ENCODE measurements at places on chromosomes 6 and 20.
A peak's percentile ranks its signal among the peaks of the same experiment; 100 is the strongest.

- no peak for DNase-seq
Measured at GRCh38 chr6:167094436-167094819, 28.5 kb upstream of the CCR6 start.

DNA sequence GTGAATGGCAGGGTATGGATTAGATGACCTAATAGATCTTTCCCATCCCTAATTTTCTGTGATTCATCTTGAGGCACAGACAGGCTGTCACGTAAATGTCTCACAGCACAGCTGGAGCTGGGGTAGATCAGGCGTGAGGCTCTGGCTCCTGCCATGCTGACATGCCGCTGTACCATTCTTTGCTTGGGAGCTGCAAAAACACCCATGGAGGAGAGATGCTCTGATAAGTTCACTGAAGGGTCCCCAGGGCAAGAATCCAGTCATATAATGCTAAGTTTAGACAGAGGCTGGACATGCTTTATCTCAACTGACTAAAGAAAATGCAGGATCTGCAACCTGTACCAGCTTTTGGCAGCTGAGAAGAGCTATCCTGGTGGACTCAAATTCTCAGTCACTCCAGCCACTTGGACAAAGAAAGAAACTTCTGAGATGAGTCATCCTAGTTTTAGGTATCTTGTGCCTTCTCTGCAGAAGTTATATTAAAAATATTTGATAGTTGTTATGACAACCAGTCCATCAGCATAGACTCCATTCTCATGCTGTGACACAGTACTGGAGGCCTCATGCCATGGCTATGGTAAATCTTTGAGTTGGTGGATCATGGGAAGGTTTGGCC, 185.1 kb upstream of the RAB32 start:
- no peak for DNase-seq

DNA sequence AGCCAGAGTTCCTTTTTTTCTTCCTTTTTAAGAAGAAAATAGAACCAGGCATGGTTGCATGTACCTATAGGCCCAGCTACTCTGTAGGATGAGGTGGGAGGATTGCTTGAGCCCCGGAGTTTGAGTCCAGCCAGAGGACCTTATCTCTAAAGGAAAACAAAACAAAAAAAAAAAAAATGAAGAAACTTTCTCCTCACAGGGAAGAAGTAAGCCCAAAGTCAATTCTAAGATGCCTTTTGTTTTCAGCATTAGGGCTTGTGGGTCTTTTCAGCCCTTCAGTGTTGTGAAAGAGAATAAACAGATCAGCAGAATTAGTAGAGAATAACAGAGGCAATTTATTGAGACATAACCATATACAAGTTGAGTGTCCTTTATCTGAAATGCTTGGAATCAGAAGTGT, 26.8 kb downstream of the ZNF451 start:
- no peak for DNase-seq

- no peak for DNase-seq
Measured at GRCh38 chr6:34867484-34867883, 20.4 kb downstream of the TAF11 start.

- no peak for DNase-seq
Measured at GRCh38 chr6:133891149-133891926, 2.4 kb downstream of the TCF21 start.

DNA sequence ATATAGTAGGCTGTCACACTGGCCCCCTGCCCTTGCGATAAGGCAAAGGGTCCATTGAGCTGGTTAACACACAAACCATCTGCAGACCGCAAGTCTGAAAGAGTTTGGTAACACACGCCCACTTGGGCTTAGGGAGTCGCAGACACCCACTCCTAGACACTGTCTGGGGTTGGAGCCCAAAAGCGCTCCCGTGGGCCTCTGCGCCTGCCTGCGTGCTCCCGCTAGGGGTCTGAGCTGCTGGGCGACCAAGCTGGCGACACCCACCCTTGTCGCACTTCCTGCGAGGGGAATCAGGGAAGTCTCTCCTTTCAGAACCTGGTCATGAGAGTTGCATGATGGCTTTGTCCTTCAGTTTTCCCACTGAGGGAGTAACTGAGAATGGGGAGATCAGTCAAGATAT, 653.0 kb downstream of the HTR1B start:
- no peak for DNase-seq

GRCh38 chr20:43919686-43920403, 5.2 kb downstream of the TOX2 start:
- DNase-seq, result no peak

DNA sequence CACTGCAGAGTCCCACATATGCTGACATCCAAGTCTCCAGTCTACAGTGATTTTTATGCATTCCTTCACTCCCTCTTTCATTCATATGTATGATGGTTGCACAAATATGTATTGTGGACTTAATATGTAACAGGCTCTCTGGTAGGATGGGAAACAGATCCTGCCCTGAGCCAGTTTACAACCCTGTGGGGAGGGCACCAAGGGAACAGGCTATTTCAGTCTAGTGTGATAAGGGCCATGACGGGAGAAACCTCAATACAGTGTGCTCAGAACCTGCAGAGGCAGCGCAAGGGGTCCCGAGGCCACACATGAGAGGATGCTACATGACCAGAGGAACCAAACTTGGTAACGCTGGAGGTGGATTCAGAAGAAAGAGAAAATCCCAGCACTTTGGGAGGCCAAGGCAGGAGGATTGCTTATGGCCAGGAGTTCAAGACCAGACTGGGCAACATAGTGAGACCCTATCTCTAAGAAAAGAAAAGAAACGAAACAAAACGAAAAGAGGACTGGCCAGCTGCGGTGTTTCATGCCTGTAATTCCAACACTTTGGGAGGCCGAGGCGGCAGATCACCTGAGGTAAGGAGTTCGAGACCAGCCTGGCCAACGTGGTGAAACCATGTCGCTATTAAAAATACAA, 249.8 kb upstream of the JARID2 start:
- DNase-seq, result no peak

- no peak for DNase-seq
Measured at GRCh38 chr6:102398788-102399390, 1005.4 kb downstream of the GRIK2 start.

GRCh38 chr6:38155144-38155543, 335.6 kb downstream of the ZFAND3 start:
- no peak for DNase-seq

DNA sequence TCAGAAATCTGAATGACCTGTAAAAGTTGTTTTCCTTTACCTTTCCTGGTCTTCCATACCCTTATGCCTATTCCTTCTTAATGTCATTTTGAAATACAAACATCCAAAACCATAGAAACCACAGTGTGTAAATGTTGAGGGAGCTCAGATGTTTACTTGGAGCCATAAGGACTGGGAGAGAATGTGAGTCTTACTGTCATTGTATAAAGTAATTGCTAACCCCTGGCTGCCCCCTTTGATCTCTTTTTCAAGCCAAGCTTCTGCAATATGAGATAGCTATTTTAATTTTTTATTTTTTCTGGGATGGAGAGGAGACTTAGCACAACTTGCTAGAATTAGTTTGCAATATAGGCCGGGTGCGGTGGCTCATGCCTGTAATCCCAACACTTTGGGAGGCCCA, 124.4 kb upstream of the AKIRIN2 start:
- no peak for DNase-seq

DNA sequence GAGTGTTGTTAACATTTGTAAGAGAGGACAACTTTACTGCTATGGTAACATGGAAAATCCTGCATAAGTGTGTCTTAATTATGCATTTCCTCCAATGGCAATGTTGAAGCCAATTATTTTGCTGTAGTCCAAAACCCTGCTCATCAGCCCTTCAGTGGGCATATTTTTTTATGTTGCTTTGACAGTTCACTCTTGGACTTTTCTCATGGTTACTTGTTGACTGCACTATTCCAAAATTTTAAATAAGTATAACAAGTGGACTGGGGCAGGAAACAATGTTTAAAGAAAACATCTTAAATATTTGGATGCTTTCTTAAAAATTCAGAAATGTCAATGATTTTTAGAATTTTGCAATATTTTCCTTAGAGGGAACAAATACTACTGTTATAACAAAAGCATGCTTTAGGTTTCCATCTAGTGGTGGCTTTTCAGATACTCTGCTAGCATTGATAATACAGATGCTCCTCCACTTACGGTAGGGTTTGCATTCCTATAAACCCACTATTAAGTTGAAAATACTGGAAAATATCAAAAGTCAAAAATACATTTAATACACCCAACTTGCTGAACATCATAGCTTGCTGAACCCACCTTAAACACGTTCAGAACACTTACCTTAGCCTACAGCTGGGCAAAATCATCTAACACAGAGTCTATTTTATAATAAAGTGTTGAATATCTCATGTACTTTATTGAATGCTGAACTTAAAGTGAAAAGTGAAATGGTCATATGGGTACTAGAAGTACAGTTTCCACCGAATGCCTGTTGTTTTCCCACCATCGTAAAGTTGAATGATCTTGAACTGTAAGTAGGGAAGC, 86.4 kb downstream of the ADGRG6 start:
- DNase-seq, result peak; percentile 30

GRCh38 chr6:26249707-26249956, 115.4 kb upstream of the BTN3A2 start:
- DNase-seq, result no peak

DNA sequence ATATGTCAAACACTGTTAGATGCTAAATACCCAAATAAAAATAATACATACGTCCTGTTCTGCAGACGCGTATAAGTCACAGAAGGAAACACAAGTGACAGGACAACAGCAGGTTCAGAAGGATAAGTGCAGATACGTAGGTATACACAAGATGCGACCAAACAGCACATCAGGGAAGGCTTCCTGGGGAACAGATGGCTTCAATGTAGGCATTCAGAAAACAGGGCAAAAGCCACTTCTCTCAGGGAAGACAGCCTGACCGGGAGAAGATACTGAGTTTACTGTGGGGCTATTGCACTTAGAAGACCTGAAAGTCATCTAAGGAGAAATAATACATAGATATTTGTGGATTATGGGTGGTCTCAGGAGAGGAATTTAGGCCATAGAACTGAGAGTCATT, 1.9 kb downstream of the HLA-DPA1 start:
- DNase-seq, result no peak

DNA sequence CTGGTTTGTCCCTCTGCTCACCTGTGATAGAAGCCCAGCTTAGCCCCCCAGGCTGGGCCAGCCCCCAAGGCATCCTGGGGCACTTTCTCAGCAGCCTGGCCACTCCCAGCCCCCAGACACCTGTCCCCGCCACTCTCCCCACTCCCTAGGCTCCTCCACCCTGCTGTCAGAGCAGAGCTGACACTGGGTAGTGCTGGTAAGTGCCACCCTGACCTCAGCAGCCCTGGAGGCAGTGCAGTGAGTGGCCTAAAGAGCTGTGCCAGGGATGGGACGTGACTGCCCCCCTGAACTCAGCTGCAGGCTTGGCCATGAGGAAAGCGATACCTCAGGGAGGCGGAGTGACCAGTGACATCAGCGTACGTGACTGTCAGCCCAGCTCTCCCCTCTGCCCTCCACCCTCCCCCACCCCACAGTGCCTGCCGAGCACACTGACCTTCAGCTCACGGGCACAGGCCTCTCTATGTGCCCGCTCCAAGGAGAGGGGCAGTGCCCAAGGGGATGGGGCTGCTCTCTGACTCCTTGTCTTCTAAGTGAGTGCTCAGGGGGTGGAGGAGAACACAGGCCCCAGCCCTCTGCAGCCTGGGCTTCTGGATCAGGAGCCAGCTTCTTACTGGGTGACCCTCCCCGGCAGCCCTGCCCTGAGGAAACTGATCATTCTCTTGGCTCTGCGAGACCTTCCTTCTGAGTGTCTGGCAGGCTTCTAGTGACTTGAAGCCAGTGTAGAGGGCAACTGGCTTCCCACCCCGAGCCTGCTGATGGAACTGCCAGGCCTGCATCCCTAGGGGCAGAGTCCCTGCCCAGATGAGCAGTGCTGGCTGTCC, 172.7 kb downstream of the MRPL14 start:
- DNase-seq, result no peak

DNA sequence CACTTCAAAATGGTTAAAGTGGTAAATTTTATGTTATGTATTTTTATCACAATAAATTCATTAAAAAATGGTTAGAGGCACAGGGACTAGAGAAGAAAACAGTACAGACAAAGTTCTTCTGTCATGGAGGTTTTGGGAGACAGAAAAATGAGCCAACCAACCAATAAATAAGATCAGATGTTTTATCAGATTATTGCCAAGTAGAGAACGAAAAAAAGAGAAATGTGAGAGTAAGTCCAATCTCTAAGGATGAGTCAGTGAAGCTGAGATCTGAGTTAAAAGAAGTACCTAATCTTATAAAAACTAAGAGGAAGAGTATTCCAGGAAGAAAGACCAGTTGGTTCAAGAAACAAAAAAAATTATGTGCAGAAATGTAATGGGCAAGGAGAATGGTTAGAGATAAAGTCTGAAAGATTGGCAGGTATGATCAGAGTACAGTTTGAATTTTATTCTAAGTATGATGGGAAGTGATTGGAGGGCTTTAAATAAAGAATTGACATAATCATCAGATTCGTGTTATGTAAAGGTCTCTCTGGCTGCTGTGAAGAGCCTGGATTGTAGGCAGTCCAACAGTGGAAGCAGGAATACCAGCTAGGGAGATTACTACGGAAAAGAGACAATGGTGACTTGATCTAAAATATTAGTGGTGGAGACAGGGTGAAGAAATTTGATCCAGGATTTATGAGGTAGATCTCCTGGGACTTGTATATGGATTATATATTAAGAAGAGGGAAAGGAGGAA, 79.6 kb downstream of the RCAN2 start:
- no peak for DNase-seq

Measured in NCI-H1417 treated with DMSO at 0.1 percent for 48 hours (cell line).